ENCODE measurements at places on chromosomes 3 and 15.

- no peak for DNase-seq
Observed at GRCh38 chr3:151135541-151136337, 50.3 kb downstream of the MED12L start.

- no peak for DNase-seq
Observed at GRCh38 chr15:75380773-75381172, 12.4 kb upstream of the MAN2C1 start.

DNA sequence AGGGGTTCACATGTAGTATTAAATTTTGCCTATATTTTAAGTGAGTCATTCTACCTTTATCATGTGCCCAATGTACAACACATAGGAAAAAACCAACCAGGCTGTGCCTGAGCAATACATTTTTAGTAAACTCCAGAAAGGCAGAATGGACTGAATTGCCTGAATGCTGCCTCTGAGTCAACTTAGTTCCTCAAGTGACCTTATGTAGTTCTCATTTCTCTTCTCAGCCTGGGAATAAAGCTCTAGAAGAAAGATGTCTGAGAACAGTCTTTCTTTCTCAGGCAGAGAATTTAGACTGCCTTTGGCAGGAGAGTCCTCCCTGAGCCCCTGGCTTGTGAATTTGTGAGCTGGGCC lies 13.0 kb downstream of the ST3GAL6 start:
- no peak for DNase-seq

DNA sequence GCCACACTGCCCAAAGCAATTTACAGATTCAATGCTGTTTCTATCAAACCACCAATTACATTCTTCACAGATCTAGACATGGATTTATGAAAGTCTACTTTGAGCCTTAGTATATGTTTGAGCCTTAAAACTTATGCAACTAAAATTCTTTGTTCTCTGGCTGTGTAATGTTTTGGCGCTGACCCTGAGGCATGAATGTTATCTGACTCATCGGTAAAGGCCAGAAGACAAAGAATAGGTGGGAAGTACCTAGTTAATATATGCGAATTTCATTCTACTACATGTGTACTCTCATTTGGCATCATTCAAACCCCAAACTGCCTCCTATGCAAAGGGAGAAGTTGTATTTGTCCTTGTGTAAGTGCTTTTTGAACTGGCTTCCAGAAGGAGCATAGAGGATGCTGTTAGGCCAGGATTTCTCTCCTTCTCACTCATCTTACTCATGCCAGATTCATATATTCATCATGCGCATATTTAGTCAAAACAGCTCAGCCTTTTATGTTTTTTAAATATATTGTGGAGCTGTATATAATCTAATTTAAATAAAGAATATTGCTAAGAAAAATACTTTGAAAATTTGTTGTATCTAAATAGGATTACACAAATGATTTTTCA lies 204.2 kb downstream of the NFKBIZ start:
- DNase-seq = peak; percentile 88

GRCh38 chr15:37372064-37372463 lies 271.7 kb upstream of the MEIS2 start:
- DNase-seq = no peak

DNA sequence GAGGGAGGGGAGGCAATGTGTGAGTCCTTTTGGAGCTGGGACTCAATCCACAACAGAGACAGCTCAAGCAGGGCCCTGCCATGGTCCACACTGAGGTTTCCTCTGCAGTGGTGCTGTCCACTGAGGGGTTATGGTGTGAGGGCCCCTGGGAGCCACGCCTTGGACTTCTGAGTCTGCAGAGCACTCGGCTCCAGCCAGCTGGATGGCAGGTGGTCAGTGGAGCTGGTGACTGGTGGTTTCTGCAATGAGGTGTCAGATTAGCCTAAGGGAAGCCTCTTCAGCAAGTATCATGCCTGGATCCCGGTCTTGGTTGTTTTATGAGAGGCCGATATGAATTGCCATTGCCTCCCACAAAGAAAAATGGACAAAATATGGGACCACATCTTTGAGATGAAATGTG lies 21.7 kb downstream of the LSM3 start:
- no peak for DNase-seq

DNA sequence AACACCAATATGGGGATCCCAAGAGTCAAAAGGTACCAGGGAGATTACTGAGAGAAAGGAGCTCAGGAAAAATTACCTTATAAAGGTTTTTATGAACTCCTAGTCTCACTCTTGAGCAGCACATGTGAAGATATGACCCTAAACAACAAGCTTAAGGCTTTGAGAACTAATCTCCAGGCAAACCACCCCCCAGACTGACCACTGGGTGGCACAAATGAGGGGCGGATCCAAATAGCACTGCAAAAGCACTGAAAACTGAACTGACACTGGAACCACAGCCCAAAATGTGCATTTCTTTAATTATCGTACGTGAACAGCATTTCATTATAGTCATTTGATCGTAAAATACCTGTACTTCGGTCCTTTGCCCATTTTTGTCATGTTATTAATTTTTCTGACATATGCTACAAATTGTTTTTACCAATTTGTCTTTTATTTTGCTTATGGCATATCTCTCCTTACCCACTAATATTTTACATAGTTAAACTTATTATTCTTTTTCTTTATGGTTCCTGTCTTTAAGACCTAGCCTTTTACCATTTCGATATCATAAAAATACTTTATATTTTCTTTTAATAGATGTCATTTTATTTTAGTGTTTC lies 31.5 kb upstream of the TFDP2 start:
- peak; percentile 21 for DNase-seq

- DNase-seq = no peak
Observed at GRCh38 chr3:124981472-124981871, 46.9 kb upstream of the MUC13 start.

GRCh38 chr15:56064152-56064551 lies 70.7 kb upstream of the NEDD4 start:
- no peak for DNase-seq

GRCh38 chr15:63553388-63553791 lies 43.8 kb upstream of the FBXL22 start:
- DNase-seq = peak; percentile 96

- peak; percentile 84 for DNase-seq
Observed at GRCh38 chr3:136658946-136659682, 93.1 kb downstream of the STAG1 start.

- DNase-seq = no peak
Observed at GRCh38 chr3:178629430-178630178, 93.4 kb downstream of the KCNMB2 start.
